ENCODE measurements at places on chromosomes 11 and 22.

- DNase-seq = no peak
Measured at GRCh38 chr11:1756791-1757771, 6.6 kb downstream of the CTSD start.

DNA sequence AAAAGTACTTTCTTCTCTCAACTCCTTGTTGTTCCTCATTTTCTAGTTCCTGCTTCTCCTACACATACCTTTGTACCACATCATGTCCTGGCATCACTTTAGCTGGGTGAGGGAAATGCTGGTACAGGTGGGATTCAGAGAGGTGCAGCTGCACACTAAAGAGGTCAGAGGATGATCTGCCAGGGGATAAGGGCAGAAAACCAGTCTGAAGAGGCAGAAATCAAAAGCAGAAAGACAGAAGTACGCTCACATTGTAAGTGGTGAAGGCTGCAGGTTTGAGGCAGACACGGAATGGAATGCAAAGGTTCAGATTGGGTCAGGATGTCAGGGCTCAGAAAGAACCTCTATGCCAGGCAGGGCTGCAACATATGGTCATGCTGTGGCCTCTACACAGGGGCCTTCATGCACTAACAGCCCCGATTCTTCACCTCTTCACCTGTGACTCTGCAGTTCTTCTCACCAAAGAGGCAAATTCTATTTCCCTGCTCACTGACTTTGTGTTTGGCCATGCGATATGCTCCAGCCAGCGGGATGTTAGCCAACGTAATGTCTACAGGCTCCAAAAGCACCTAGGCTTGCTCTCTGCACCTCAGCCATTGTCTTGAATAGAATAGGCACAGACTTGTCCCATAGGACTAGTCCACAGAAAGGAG lies 373.7 kb downstream of the NXPE2 start:
- no peak for DNase-seq

DNA sequence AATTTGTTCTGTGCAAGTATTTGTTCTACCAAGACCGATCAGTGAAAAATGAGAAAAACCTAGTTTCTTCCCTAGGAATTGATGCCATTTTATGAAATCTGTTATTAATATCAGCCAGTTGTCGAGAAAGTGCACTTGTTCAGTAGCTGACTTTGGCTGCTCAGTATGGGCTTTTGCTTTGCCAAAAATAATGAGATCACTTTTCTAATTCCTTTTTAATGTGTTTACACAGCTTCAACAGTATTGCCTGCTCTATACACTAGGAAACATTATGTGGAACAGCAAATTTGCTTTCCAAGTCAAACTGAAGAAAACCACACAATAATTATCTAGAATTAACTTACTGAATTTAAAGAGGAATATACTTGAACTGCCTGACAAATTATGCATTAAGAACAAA lies 34.4 kb downstream of the SCUBE2 start:
- DNase-seq = no peak

DNA sequence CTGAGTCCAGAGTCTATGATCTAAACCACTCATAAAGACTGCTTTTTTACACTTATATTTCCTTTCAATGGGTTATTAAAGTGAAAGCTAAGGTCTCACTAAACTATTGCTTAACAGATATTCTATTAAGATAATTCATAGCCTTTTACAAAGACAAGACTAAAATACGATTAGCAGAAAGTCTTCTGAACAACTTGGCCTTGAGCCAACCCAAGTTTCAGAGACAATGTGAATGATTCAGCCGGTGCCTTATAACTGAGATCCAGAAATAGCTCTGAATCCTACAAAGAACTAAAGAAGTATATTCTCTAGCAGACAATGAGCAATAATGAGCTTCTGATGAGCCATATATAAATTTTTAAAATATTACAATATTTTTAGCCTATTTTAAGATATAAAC lies 41.5 kb upstream of the CARD18 start:
- no peak for DNase-seq

- no peak for DNase-seq
Measured at GRCh38 chr11:1148752-1149180, 9.0 kb upstream of the MUC5AC start.

- DNase-seq = no peak
Measured at GRCh38 chr22:35995772-35996171, 32.9 kb downstream of the RBFOX2 start.

DNA sequence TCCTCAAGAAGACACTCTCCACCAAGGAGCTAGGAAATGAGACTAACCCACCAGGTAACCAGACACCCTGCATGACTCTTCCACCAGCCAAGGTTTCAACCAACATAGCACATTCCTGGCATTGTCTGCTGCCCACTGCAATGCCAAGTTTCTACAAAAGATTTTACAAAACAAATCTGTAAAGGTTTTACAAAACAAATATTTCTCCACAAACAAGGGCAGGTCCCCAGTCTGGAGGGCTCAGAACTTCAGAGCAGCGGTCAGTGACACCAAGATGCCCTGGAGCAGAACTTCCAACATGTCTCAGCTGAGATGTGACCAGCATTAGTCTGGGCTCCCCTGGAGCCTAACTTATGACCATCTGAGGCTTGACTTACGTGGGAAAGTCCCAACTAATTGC lies 14.0 kb downstream of the GALNT18 start:
- DNase-seq = no peak

DNA sequence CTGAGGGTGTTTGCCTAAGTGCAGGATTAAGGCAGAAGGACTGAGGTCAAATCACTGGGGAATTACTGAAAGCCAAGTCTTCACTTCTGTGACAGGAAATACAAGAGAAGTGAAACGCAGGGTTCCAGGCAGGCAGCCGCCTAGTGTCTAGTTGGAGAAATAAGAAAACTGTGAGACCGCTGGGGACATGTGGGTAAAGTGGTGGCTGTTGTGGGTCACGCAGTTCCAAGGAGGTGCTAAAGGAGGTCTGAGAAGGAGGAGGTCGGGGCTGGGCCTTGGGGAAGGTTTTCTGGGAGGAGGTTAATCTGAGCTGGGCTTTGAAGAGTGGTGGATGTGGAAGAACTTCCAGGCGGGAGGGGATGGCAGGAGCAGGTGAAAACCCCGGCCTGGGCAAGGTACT lies 11.2 kb downstream of the MCM5 start:
- DNase-seq = no peak

DNA sequence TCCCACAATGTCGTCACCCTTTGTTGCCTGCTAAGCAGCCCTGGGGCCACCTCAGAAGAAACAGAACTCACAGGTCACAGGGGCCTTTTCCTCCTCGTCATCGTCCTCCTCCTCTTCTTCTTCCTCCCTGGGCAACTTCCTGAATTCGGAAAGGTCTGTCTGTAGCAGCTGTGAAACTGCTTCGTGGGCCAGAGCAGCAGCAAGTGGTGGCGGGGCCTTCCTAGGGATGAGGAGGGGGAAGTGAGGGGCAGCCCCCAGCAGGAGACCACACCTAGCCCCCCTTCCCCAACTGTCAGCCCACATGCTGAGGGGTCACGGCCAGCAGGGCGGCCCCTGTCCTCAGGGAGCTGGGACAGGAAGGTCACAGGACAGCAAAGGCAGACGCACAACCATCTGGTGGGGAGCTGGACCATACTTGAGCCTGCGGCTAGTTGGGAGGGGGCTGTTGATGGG lies 13.2 kb downstream of the PPM1F start:
- DNase-seq = no peak

DNA sequence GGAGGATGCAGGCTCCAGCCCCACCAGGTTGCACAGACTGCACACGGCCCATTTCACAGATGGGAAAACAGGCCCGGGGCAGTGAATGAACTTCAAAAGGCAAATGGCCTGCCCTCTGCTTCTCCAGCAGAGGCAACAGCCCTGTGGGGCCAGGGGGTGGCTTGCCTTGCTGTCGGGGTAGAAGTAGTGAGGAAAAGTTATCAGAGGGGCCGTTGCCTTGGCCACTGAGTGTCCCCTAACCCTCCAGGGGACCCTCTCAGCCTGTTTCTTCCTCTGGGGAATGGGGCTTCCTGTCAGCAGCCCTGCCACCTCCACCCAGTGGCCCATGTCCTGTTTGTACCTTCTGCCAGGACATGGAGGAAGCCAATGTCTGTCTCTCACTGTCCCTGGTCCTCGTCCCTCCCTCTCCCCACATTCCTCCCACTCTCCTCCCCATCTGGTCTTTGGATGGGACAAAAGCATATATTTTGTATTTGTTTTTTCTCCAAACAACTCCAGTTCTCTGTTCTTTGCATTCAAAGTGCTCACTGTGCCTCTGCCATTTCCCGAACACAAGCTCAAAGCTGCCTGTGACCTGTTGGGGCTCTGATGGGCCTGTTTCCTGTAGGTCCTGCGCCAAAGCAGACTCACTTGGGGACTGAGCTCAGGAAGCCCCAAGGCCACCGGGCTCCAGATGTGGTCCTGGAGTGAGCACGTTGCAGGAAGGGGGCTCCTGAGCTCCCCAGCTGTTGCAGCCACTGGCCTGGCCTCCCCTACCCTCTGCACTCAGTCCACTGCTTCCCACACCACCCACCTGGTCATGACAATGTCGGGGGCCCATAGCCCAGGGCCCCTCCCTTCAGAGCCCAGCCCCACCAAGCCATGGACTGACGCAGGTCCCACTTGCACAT lies 9.5 kb downstream of the MAP4K2 start:
- DNase-seq = no peak

GRCh38 chr11:97883086-97883485 lies 1137.7 kb upstream of the CNTN5 start:
- no peak for DNase-seq

- no peak for DNase-seq
Measured at GRCh38 chr22:50571264-50572175, 6.7 kb downstream of the CPT1B start.

- no peak for DNase-seq
Measured at GRCh38 chr11:11993839-11994238, 14.6 kb downstream of the DKK3 start.

- DNase-seq = peak; percentile 42
Measured at GRCh38 chr11:101860696-101861427, 53.9 kb upstream of the CEP126 start.

DNA sequence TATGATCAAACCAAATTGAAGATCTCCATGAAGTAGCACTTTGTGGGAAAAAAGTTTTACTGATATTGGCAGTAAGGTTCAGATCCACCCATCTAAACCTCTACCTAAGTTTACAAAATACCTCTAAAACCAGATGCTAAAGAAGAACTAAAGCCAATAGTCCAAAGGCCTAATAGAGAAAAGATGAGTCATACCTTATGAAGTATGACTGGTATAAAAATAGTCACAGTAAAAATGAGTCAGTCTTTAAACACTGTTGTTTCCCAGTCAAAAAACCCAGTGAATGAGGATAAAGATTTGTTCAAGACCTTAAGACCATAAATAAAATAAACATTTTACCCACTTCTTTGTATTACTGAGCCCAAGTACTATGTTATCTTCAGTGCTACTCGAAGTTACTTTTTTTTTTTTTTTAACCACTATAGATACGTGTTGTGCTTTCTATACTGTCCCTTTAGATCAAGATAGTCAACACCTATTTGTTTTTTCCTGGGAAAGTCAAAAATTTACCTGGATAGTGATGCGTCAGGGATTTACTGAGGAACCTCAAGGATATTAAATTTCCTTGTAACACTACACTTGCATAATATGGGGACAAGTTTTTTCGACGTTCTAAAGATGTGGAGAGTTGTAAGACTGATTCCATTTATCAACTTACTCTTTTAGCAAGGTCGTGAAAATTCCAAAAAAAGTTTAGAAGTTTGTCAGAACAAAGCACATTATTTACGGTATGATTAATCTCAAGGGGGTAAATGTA lies 87.3 kb downstream of the CCDC73 start:
- DNase-seq = peak; percentile 12

- peak; percentile 23 for DNase-seq
Measured at GRCh38 chr22:24421428-24421931, 5.9 kb upstream of the ADORA2A start.

- no peak for DNase-seq
Measured at GRCh38 chr11:88012456-88012855, 162.8 kb downstream of the RAB38 start.

DNA sequence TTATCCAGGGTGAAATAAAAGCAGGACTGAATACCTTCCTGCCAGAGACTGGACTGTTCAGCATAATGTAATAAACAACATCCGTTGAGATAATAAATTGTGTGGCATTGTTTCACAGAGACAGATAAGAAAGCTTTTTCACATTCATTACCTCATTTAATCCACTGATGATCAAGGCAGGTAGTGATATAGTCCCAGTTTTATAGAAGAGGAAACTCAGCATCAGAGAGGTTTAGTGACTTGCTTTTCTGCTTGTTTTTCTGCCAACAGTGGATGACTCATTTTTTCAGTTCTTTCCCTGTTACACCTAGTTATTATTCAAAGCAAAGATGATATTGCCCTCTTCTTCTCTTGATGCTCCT lies 4.0 kb downstream of the MYO18B start:
- peak; percentile 48 for DNase-seq

DNA sequence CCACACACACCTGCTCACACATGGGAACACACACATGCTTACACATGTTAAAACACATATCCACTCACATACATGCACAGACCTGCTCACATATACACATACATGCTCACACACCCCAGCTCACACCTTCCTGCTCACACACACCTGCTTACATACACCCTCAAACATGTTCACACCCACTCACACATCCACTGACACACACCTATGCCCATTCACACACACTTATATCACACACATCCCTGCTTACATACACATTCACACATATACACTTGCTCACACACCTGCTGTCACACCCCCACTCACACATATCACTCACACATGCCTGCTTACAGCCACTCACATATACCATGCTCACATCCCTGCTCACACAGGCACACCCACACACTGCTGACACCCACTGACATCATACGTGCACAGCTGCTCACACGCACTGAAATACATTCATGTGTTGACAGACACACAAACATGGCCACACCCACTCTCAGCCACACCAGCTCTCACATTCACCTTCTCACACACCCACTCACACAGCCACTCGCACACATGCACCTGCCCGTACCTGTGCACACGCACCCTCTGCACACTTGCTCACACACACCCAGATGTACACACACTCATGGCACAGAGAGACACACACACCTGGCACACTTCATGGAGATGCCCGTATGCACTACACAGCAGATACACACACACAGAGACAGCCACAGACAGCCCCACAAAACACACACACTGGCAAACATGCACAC lies 5.7 kb upstream of the MYBPC3 start:
- DNase-seq = no peak

- DNase-seq = no peak
Measured at GRCh38 chr11:33575311-33575710, 125.3 kb downstream of the C11orf91 start.

DNA sequence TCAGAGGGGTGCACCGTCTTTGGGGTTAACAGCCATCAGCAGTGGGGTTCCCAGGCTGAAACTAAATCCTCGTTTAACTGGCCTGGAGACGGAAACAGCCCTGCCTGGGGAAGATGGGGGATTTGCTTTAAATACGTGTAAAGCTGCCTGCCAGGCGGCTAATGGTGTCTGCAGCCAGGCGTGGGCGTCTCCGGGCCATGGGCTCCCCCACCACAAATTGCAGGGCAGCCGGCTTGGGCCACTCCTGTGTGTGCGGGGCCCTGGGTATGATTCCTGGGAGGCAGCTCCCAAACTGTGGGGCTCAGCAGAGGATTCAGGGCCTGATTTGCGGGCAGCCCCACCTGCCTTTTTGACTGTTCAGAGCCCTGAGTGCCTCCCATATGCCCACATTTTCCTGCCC lies 110.5 kb downstream of the KCNQ1 start:
- no peak for DNase-seq

- DNase-seq = no peak
Measured at GRCh38 chr11:125079878-125080530, 16.9 kb downstream of the SLC37A2 start.

- no peak for DNase-seq
Measured at GRCh38 chr11:60336767-60337391, 9.8 kb downstream of the MS4A6E start.

- DNase-seq = no peak
Measured at GRCh38 chr11:120167659-120168058, 29.7 kb upstream of the TRIM29 start.

Measured in erythroblast (primary cell).